ENCODE measurements at places on chromosomes 13 and 19.

DNA sequence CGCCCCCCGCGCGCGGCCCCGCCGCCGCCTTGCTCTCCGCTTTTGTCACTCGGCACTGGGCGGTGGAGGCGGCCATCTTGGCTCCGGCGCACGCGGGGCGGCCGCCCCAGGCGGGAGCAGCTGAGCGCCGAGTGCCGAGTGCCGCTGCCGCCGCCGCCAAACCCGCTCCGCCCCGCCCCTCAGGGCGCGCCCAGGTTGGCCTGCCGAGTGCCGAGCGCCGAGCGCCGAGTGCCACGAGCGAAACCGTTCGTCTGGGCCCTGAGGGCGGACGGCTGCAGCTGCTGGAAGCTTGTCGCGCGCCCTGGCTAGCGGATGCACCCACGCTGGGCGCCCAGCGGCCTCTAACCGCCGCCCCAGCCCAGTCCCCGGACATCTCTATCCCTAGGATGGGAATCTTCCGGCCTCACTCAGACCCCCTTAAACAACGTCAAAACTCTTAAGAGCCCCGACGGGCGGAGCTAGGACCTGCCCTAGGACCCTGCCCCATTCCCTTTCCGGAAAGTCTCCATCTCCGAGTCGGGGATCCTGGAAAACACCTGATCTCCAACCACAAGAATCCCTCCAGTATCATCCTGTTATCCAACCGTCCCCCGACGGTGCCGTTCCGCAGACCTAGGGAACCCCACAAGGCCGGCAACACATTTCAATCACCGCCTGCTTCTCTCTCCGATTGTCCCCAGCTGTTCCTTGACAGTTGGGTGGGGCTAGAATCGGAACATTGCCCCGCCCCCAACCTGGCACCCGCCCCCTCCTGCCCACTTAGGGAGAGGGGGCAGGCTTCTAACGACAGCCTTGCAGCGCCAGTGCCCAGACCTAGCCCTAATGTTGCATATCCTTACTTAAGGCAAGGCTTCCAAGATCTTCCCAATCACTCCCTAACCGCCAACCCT, 14.1 kb upstream of the AKAP8L start:
- peak; percentile 94 for DNase-seq

GRCh38 chr19:44777715-44778347, at the start of gene CBLC:
Gene CBLC (plus strand): TSS chr19:44777890. CDS start chr19:44777932, 42 bp downstream.
- DNase-seq, result peak; percentile 77

DNA sequence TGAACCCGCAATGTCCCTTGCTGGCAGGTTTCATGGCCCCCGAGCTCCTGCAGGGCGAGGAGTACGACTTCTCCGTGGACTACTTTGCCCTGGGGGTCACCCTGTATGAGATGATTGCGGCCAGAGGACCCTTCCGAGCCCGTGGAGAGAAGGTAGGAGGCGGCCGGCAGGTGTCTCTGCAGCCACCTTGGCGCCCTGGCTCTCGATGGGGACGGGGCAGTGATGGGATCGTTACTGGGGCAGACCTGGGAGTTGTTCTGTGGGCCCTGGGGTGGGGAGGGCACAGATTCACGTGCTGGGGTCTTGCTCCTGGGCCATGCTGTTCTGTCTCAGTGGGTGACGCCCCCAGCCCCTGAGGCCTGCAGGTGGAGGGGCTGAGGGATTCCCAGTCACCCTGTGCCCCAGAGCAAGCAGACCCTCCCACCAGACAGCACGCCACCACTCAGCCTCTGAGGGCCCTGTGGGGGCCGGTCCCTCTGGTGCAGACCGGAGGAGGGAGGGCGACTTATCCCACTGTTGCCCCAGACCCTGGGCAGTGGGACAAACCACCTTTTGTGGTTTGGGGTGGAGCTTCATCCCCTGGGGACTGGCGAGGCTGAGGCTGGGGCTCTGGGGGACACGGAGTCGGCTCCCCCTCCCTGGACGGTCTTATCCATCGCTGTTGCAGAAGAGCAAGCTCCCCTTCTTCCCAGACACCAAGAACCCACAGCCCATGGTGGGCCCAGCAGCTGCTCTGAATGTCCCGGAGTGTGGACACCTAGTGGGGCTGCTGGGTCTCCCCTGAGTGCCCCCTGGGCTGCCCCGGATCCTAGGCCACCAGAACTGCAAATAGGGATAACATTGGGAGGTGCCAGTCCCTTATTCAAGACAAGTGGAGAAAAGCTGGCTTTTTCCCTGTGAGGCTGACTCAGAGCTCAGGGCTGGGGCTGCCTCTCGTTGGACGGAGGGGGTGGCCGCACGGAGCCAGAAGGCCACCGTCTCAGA, 27.5 kb upstream of the TMEM255B start:
- no peak for DNase-seq

- no peak for DNase-seq
Observed at GRCh38 chr13:40377783-40378182, 288.7 kb downstream of the FOXO1 start.

DNA sequence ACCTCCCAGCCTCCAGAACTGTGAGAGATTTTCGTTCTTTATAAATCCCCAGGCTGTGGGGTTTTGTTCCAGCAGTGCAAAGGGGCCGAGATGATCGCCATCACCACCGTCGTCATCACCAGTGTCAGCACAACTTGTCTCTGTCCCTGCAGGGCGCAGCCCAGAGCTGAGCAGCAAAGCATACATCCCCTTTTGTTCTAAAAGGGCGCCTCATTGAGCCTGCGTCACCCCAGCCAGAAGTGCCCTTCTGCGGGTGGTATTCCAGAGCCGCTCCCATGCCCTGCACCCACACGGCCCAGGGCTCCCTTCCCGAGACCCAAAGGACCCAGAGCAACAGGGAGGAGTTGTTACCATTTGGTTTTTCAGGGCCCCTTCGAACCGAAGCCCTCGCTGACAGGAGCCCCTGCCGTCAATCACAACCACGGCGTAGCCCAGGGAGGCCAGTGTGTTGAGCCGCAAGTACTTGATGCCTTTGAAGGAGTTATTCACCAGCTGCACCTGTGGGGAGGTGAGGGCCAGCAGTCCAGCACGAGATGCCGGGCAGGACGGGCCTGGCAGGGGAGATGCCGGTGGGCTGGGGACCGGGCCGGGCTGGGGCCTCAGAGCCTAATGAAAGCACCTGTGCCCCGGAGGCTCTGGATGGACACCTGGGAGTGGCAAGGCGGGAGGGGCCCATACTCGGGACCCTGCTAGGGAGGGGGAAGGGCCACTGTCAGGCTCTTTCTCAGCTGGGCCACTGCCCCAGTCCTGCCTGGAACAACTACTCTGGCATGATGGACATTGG, 14.4 kb upstream of the MYDGF start:
- DNase-seq, result no peak

- DNase-seq, result no peak
Observed at GRCh38 chr19:46180701-46181387, 32.8 kb downstream of the IGFL2 start.

DNA sequence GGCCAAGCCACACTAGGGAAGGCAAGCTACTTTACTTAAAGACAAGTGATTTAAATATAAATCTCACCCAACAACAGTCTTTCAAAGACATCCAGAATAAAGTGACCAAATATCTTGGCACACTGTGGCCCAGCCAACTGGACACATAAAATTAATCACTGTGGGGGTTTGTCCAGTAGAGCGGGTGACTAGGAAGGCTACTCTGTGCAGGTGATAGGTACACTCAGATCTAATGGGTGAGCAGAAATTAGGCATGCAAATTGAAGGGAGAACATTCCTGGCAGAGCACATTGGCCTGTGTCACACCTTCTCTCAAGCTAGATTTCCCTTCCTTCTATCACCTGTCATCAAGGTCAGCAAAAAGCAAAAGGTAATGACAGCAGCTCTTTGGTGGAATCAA, 23.4 kb upstream of the CYSLTR2 start:
- DNase-seq, result no peak

- DNase-seq, result peak; percentile 37
Observed at GRCh38 chr13:111472559-111473460, 152.4 kb downstream of the TEX29 start.

- no peak for DNase-seq
Observed at GRCh38 chr19:6164906-6165531, 29.6 kb downstream of the ACSBG2 start.

GRCh38 chr13:109545931-109546330, 240.5 kb downstream of the IRS2 start:
- DNase-seq, result no peak

- DNase-seq, result no peak
Observed at GRCh38 chr13:32902874-32903273, 113.3 kb upstream of the KL start.

- no peak for DNase-seq
Observed at GRCh38 chr13:73000027-73000674, 58.7 kb upstream of the KLF5 start.

- no peak for DNase-seq
Observed at GRCh38 chr19:49814010-49814409, 918 bp upstream of the FUZ start.

DNA sequence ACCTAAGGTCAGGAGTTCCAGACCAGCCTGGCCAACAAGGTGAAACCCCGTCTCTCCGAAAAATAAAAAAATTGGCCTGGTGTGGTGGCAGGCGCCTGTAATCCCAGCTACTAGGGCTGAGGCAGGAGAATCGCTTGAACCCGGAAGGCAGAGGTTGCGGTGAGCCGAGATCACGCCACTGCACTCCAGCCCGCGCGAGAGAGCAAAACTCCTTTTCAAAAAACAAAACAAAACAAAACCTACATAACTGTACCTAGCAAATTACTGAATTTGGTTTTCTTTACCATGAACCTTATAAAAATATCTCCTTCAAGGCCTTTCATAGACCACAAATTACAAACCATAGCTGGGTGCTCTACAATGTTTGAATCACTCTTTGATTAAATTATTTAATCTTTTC, 760 bp downstream of the ZNF91 start:
- DNase-seq, result no peak

GRCh38 chr13:114035583-114036531, 62.0 kb upstream of the C13orf46 start:
- no peak for DNase-seq

DNA sequence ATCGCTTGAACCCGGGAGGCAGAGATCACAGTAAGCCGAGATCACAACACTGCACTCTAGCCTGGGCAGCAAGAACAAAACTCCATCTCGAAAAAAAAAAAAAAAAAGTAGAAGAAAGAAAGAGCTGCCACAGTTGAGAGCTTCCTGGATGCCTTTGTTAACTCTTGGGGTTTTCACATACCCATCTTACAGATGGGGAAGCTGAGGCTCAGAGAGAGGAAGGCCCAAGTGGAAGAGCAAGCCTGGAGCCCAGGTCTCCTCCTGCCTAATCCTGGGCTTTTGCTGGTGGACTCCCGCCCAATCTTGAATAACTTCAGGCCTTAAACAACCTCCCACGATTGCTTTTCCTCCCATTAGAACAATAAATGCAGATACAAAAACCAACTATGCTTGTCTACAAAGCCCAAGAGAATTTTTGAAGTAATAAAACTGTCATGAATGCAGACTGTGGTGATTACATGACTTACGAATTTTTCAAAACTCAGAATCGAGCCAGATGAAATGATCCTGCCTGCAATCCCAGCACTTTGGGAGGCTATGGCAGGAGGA, 41.7 kb downstream of the LTBP4 start:
- DNase-seq, result no peak

DNA sequence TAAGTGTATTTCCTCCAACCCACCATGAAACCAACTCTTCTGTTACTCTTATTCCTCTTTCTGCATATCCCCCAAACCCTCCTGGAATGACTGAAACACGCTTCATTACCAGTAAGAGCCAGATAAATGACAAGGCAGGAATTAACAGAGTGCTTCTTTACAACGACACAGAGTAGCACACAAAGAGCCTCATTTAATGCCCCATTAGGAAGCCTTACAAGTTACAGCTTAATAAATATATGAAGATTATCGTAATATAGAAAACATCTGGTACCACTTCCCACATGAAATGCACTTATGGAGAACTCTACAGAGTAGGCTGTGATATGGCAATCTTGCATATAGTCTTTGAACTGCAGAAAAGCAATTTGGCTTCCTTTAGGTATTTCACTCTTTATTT, 116.8 kb downstream of the ENOX1 start:
- no peak for DNase-seq

- no peak for DNase-seq
Observed at GRCh38 chr13:112574834-112575613, 12.9 kb downstream of the TUBGCP3 start.

GRCh38 chr19:13164343-13165161, 14.3 kb downstream of the IER2 start:
- peak; percentile 86 for DNase-seq

DNA sequence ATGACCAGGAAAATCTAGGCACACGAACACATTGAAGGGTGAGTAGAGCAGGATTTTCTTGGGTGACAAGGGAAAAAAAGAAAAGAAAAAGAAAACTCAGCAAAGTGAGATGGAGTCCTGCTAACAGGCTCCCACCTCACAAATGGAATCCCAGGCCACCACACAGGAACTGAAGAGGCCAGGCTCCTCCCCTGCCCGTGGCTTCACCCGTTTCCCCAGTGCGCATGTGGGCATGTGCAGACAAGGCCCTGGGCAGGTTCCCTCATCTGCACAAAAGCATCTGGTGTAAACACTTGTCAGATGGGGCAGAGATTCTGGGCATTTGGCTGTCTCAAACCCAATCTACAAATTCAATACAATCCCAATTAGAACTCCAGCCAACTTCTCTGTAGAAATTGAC, 24.5 kb downstream of the CFAP97D2 start:
- peak; percentile 20 for DNase-seq

DNA sequence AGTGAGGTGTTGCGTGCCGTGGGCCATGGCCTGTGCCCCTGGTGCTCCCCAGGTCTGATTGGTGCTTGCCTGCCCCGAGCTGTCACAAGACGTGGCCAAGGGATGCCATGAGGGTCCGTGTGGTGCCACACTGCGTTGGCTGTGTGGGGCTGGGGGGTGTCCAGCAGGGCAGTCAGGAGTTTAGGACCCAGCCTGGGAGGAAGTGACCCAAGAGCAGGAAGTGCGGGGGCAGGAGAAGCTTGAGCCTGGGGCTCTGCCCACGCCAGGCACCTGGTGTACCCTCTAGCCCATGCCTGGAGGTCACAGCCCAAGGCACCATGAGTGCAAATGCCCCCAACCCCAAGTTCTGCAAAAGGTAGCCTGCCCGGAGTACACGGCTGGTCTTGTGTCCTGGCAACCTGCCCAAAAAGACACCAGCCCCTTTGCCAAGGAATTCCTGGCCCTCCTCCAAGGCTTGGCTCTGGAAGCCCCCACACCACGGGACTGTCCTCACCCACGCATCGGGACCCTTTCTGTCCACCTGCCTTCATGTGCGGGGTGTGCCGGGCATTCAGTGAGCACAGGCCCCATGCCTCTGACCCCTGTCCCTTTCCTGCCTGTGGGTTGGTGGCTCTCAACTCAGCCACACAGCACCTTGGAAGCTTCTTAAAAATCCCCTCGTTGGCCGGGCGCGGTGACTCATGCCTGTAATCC, 24.9 kb downstream of the MPND start:
- no peak for DNase-seq

DNA sequence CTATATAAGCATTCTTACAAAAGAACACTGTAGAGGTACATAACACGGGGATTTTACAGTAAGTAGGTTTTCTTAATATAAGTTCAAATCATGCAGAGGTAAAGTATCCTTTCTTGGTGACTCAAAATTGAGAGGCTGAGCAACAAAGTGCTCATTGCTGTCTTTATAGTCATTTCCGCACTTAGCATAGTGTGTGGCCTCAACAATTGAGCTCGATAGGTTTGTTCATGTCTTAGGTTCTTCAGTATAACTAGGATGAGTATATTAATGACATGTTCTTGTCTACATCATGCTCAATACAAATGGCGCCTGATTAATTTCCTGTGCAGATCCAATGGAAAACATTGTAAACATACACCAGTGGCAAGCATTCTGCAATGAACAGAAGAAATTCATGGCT, 1.4 kb downstream of the WDFY2 start:
- DNase-seq, result no peak

Measured in ecto neural progenitor cell (in vitro differentiated cells).